Stimulated activated CD8-positive, alpha-beta memory T cell treated with anti-CD3 and anti-CD28 coated beads, Interleukin-7, amount 100 ng/mL, for 24 hours (primary cell): ENCODE measurements at places on chromosomes 3 and 15.

GRCh38 chr15:43511012-43511885, 6.2 kb upstream of the MAP1A start:
- DNase-seq, result no peak

DNA sequence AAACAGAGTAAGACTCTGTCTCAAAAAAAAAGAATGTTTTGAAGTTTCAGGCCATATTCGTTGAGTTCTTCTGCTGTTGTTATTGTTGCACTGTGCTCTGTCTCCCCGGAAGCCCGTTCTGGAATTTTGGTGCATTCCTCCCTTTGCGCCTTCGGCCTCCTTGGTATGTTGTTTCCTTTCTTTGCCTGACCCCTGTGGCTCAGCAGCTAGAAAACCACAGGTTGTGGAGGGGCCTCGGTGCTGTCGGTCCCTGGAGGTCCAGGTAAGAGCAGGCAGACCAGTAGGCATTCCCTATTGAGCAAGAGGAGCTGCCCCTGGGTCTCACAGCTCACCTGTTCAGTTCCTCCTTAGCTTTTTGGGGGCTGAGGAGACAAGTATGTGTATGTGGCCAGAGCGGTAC, 51.0 kb upstream of the DLG1 start:
- DNase-seq, result no peak

DNA sequence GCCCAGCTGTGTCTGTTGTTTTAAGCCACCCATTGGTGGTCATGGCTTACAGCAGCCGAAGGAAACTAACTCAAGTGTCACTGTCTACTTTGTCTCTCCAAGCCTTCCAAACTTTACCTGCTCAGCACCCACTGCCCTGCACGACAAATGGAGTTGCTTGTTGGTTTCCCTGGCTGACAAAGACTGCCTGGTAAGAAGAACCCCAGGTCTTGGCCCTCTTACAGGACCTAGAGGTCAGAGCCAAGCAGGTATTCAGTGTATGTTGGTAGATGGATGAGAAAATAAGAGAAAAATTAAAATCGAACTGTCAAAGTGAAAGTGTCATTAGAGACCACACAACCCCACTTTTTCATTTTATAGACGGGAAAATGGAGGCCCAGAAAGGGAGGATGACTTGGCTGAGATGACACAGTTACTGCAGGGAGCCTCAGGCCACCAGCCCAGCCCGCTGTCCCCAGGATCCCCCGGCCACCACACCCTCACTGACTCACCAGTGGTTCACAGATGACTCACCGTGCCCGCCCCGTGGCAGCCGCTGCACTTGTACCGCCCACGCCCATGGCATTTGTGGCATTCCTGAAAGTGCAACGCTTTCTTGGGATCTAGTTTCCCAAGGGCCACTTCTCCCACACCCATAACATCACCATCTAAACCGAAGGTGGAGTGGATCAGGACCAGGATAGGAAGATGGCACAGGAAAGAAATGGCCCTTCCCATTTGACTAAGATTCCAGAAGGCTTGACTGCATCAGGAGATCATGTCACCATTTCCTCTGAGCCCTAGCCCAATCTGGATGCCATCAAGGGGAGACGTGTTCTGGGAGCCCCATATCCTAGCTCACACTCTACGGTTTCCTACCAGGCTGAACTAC, 15.2 kb downstream of the SSUH2 start:
- peak; percentile 30 for DNase-seq

GRCh38 chr15:66880380-66881155, 178.5 kb downstream of the SMAD6 start:
- no peak for DNase-seq

- no peak for DNase-seq
Measured at GRCh38 chr3:152874896-152875749, 40.2 kb downstream of the P2RY1 start.

DNA sequence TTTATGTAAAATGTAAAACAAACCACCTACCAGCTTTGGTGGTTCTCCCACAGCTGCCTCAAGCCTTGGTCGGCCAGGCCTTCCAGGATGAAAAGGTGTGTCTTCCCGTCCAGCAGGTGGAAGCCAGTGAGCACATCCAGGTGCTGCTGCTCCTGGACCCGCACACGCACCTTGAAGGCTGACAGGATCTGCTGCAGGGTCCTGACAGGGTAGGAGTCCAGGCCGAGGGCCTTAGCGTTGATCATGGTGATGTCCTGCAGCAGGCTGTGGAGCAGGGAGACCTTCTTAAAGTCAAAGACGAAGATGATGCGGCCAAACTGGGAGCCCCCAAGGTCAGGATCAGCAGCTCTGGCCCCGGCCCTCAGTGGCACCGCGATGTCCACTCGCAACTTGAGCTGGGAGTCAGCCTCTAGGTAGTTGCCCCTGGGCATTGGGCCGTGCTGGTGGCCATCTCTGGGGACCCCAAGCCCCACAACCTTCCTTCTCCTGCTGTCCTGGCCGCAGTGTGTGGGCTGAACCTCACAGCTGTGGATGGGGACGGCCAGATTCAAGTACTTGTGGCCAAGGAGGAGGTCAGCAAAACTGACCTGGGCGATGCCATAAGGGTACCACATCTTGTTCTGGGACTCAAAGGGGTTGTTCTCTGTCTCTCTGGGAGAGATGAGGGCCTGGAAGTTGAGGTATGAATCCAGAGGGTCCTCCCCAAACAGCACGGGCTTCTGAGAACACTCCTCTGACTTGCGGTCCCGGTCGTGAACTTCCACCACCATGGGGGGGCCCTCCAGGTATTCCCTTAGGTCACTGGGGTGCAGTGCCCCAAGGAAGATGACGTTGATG, 48.6 kb downstream of the CFAP92 start:
- DNase-seq, result no peak

GRCh38 chr3:40930131-40930538, 269.2 kb upstream of the CTNNB1 start:
- no peak for DNase-seq

DNA sequence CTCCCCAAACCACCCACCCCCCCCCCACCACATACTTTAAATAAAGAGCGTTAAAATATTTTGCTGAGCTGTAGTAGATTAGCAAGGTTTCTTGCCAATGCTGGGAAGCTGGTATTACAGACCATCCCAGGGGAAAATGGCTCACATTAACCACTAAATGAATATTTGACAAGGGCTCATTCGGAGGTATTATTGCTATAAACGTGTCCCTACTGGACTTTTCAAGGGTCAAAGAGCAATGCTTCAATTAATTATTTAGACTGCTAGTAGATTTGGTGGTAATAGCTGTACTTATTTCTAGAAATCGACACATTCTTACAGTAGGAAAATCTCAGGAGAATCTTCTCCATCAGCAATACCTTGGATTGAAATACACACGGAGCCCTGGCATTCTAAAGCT, 5.2 kb downstream of the SOX2 start:
- DNase-seq, result no peak

DNA sequence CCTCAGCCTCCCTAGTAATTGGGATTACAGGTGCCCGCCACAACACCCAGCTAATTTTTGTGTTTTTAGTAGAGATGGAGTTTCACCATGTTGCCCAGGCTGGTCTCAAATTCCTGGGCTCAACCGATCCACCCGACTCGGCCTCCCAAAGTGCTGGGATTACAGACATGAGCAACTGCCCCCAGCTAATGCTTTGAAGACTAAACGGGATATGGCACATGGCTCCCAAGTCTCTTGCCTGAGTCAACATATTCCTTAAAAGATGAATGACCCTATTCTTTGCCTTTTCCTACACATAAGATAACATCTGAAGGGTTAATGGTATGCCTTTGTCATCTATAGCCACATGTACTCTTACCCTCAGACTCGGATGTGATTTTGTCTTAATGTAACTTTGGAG, 38.4 kb upstream of the NEDD4 start:
- DNase-seq, result no peak

DNA sequence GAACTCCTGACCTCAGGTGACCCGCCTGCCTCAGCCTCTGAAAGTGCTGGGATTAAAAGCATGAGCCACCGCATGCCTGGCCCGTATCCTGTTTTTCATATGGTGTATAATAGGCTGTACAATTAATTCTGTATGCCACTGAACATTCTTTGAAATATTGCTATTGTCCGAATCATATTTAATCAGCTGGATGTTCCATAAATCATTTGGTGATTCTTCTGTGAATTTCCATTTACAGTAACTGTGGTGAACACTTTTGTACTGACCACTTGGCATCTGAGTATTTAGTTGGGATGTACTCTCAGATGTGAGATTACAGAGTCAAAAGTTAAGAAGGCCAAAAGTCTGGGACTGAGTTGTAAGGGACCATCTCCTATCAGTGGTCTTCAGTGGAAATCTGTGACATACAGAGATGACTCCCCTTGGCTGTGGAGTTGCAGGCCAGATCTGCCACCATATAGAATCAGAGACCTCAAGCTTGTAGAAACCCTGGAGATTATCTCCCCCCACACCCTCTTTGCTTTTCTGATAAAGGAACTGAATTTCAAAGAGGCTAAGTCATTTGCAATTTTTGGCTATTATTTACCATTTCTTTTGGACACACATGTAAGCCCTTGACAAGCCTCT, 25.7 kb upstream of the DYNC1LI1 start:
- no peak for DNase-seq

DNA sequence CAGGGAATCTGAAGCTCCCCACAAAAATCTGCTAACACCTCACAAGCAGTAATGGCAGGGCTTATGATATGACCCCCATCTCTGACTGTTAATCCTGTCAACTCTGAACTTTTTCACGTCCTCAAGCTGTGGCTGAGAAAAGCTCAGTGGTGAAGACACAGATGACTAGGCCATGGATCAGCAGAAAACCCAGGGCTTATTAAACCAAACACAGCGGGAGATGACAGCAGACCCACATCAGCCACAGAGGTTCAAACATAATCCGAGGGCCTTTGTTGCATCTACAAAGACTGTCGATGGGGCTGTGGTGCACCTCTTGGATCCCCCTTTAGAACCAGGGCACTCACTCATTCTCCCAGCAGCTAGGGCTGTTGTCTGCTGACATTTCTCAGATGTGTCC, 50.4 kb downstream of the GLB1 start:
- DNase-seq, result no peak

- DNase-seq, result no peak
Measured at GRCh38 chr15:64842096-64842939, 603 bp downstream of the PLEKHO2 start.

- DNase-seq, result no peak
Measured at GRCh38 chr15:66850996-66851310, 148.9 kb downstream of the SMAD6 start.

- no peak for DNase-seq
Measured at GRCh38 chr3:166444336-166444735, 607.1 kb upstream of the BCHE start.

GRCh38 chr15:89349206-89349558, 14.6 kb upstream of the POLG start:
- DNase-seq, result no peak

- DNase-seq, result no peak
Measured at GRCh38 chr3:108998436-108998835, 44.8 kb upstream of the GUCA1C start.

- DNase-seq, result no peak
Measured at GRCh38 chr3:197750858-197751737, 1.4 kb downstream of the FYTTD1 start.

GRCh38 chr15:66939451-66940023, 125.9 kb upstream of the SMAD3 start:
- DNase-seq, result no peak

GRCh38 chr3:155326901-155327300, 33.4 kb upstream of the STRIT1 start:
- DNase-seq, result no peak

DNA sequence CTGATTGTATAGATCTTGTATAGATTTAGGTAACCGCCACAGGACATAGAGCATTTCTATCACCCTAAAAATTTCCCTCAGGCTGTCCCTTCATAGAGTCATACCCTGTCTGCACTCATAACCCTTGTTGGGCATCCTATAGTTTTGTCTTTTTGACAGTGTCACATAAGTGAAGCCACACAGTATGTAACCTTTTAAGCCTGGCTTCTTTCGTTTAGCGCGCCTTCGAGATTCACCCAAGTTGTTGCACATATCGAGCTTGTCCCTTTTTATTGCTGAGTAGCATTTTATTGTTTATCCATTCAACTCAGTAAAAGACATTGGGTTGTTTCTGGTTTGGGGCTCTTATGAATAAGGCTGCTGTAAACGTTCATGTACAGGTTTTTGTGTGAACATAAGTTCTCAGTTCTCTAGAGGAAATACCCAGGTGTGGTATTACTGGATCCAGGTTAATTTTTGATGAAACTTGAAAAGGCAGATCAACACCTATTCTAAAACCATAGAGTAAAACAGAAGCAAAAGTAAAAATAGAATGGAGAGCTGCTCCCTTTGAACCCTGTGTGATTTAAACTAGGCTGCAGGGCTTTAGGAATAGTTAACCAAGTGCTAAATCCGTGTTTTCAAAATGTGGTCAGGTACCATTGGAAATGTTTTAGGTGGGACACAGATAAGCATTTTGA, 49.5 kb downstream of the CD86 start:
- DNase-seq, result no peak

DNA sequence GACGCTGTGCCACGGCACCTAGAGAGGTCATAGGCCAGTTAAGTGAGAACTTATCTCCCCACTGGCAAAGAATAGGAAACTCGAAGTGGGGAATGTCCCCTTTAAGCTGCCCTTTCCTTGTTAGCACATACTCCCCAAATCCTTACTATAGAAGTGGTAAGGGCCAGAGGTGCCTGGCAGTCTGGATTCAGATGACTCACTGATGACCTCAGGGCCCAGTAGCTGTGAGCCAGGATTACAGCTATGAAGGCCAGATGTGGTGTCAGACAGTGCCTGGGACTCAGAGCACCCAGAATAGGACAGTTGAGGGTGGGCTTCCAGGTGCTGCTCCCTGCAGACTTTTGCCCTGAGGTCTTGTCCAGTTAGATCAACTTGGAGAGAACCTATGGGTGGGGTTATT, 37.7 kb downstream of the PDIA5 start:
- no peak for DNase-seq

DNA sequence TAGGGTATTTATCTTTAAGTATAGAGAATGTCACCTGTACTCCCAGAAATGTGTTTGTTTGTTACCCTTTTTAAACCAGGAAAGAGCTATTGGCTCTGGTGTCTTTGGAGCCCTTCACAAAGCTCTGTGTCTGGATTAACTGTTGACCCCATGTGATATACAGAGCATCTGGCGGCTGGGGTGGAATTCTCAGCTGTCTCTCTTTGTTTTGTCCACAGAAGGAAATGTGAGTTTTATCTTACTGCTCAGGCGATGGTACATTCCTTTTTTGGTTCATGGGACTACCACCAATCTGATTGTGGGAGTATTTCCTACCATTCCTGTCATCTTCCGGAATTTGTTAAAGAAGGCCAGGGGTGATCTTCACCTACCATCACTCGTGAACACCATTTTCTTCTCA, 120.3 kb downstream of the AKAP13 start:
- DNase-seq, result no peak

DNA sequence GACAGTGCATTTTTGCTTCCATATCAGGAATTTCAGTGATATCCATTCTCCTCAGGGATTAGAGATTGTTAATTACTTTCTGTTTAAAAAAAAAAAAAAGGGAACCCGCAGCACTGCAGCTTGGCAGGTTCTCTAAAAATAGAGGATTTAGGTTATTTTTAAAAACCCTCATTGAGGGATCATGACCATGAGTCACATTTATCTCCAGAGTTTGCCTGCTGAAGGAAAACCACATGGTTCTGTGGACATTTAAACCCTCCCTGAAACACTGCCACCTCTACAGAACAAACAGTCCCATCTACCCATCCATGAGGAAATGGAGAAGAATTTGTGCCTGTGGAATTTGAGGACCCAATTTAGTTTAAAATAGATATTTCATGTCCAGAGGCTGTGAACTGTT, 66.2 kb upstream of the UBE2E1 start:
- DNase-seq, result no peak
